Hepatic stellate cell (primary cell): ENCODE measurements at places on chromosomes 3 and 15.
A peak's percentile ranks its signal among the peaks of the same experiment; 100 is the strongest.

DNA sequence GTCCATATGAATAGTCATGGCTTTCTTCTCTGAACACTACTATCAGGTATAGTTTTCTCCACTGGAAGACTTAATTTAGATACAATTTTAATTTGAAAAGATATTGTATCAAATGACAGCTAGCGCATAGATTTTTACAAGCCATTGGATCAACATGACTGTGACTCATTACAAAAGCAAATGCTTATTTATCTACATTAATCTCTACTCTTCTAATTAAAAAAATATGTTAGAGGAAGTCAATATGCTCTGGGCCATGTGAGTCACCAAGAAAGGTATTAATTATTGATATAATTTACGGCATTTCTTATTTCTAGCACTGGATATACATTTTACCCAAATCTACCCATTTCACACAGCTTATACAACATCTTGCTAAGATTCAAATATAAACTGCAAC is 800.3 kb upstream of the GBE1 start:
- no peak for DNase-seq

DNA sequence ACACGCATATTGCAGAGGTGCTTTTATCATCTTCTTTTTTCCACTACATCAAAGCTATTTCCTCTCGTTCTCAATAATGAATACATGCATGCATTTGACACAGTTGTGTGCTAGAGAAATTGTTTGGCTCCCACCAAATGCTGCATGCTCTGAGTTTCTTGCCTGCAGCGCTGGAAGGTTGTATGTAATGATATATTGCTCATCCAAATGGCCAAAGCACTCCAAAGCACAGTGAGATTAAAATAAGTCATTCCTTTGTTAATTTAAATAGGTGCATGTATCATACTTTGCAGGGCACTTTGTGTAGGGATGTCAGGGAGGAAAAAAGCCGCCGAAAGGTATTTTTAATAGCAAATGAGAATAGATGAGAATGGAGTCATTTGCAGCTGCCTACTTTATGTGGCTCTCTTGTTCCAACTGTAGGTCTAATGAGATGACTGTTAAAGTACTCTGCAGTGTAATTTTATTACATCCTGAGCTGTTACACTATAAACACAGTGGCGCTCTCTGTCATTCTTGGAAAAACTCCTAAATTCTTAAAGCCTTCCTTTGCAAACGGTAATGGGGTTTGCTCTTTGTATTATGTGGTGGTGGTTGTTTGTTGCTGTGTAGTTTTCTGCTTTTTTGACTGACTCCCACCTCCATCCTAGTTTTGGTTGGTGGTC is 56.9 kb upstream of the SKOR1 start:
- no peak for DNase-seq

DNA sequence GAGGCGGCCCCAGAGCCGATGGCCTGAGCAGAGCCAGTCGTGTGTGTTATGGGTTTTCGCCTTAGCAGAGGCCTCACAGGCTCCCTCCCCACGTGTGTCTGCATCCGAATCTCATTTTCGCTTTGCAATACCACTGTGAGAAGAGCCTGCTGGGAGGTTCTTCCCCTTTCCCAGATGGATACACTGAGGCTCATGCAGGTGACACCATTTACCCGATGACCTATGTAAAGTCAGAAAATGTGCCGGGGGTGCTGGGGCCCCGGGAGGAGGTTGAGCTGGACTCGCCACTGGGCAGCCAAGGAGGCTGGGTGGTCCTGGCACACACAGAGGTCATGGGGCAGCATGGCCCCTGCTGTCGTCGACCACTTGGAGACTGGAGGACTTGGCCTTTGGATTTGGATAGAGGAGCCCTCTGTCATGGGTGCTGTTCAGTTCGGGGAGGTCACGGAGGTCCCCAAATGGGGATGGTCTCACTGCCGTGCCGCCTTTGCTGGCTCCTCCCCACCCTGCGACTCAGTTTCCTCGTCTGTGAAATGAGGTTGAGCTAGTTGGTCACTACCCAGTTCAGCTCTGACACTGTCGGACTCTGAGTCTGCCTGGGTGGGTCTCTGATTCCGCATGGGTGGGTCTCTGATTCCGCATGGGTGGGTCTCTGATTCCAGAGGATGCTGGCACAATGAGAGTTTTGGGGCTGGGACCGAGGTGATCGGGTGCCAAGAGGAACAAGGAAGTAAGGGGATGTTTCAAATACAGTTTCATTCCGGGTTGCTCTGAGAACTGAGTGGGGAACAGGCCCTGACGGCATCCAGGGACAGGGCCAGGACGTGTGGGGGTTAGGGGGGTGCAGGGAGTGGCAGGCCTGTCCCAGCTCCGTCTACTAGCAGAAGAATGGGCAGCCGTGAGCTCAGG is 23.2 kb upstream of the MUC4 start:
- DNase-seq = no peak

- no peak for DNase-seq
Measured at GRCh38 chr15:73079565-73079964, 27.3 kb downstream of the NEO1 start.

GRCh38 chr15:92073044-92073785 is 219.7 kb downstream of the SLCO3A1 start:
- no peak for DNase-seq

DNA sequence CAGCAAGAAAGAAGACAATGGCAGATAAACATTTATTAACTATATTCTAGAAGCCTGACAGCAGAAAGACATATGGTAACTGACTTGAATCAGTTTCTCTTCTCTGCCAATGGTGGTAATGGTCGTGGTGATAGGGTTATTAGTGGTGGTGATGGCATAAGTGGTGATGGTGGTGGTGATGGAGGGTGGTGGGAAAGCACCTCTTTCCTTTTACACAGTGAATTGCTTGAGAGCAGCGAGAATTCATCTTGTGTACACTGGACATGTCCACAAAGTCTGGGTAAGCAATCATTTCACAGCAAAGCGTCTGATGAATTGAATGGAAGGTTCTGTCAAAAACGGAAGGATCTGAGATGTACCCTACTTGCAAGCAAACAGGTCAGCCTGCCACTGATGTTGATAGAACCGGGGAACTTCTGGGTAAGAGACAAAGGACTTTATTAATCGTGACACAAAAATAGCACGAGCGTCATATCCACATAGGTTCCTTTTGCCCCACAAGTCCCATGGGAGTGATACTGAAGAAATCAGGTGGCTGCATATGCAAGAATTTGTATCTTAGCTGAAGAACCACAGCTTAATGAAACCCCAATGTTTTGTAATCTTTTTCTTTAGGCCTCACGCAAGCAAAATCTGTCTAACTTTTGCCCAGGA is 23.5 kb upstream of the TBC1D5 start:
- DNase-seq = no peak

DNA sequence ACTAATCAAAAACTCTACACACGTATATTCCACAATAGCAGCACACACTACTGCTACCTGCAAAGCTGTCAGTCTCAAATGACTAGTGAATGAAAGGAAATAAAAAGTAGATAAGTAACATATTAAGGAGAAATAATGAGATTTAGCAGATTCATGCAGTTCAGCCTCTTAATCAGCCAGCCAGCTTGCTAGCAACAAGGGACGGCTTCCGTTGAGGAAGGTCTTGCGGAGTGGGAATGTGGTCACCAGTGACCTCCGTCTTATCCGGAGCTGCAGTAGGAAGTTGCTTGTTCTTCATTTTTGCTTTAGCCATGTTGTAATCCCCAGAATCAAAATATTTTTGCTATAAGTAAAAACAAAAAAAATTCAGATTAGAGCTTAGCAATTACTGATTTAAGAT is 17.1 kb downstream of the ARPP19 start:
- DNase-seq = no peak

DNA sequence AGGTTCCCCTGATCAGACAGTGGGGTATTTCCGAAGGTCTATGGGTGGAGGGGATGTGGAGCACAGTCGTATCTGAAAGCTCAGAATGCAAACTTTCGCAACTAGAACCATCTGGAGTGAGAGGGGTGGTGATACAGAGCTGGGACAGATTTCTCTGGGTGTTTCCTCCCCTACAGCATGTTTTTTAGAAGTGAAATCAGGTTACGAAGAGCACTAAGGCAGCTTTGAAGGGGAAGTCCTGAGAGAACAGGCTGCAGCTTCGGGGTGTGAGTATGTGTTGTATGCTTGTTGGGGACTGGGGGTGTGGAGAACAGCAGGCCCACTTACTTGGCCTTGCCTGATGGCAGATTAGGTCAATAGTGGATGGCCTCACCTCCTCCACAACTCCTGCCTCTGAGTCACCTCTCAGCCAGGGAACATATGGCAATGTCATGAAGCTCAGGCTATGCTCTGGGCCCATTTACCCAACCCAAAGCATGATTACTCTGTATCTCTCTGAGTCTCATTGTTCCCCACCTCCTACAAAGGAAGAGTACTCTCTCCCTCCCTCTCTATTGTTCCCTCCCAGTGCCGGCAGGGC is 107.2 kb upstream of the RASGRP1 start:
- no peak for DNase-seq

GRCh38 chr3:182746959-182747358 is 46.3 kb upstream of the ATP11B start:
- DNase-seq = no peak

DNA sequence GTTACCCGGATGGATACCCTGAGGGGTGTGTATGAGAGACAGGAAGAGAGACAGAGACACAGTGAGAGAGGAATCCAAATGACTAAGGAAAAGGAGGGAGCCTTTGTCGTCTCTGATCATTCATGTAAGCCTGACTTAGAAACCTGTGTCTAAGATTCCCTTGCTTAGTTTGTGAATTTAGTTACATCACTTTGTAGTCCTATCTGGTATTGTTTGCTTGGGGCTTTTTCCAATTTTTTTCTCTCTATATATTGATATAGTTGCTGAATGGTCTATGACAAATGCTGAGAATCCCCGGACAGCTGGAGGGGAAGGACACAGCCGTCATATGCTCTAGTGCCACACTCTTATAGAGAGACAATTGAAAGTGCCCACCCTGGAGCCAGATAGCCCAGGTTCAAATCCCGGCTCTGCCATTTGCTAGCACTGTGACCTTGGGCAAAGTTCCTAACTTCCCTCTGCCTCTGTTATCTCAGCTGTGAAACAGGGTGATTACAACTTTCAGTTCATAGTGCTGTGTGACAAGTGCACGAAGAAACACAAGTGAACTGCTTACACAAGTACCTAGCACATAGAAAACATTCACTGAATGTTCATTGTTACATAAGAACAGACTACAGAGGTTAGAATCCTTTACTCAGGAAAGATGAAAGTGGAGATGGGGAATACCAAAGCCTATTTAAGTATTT is 6.0 kb downstream of the SLC24A5 start:
- no peak for DNase-seq

- DNase-seq = no peak
Measured at GRCh38 chr15:77335298-77335697, 84.6 kb downstream of the PEAK1 start.

DNA sequence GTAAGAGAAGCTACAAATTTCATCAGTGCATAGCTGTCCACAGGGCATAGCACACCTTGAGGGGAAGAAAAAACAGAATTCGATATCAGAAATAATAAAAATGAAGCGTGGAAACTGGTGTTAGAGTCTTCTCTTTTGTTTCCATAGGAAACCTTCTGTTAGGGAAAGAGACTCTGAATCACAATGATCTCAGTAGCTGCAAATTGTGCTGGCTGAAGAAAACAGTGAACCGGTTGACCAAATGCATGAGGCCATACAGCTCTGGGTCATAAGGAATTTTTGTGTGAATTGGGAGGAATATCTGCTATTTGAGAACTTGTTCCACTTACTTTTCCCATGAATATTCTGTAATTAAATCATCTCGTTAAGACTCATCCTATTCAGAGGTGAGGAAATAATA is 580.2 kb upstream of the NECTIN3 start:
- DNase-seq = no peak

DNA sequence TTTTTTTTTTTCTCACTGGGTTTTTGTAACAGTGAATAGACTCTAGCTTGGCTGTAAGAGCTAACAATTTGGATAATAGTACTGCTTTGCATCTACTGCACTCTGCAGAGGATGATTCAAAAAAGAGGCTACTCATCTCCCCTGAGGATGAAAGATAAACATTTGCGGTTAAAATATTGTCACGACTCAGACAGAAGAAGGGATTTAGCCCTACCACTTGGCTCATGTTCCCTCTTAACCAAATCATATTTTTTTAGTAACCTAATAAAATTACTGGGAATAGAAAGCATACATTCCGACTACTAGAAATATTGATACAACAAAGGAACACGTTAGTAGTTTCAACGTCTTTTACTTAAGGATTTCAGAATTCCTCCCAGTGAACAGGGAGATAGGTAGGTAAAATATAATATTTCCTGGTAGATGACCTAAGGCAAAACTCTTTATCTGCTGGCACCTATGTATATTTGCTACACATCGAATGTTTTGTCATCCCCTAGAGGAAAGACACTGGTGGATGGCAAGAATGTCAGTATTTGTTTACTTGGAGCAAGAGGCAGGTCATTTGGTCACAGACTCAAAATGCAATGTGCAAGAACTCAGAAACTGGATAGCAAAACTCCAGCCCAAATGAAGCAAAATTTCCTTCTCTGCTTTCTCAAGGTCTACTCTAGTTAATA is 110.8 kb downstream of the GREM1 start:
- DNase-seq = peak; percentile 61

DNA sequence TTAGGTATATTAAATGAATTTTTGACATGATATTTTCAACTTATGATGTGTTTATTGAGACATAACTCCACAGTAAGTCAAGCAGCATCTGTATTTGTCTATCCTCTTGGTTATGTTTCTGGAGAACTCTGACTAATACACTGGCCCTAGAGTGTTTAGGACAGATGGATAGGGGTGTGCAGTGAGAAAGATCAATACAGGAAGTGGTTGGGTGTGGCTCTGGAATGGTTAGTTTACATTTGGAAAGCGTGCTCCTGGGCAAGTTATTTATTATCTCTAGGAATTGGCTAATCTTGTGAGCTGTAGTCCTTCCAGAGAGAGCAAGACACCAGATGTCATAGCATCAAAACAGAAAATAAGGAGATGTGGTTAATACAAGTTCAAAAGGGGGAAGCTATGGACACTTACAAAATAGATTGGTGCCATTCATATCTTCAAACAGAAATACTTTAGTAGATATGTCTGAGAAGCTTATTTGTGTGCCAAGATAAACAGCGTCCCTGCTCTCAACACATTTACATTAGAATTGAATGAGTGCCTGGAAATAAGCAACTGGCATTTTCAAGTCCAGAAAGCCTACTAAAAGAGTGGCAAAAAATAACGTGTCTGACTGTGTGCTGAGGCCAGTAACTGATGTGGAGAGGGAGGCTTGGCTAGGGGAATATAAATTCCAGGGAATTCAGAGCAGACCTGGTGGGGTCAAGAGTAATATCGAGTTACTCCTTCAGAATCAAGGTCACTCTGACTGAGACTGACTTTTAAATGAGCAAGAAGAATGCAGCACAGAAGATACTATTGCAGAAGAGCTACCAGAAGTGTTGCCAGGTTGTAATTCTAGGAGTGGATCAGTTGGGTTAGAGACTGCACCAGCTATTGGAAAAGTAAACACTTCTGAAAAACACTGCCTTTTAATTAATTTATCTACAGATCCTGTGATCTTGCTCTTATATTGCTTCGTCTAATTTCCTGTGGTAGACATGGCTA is 33.4 kb upstream of the PLAAT1 start:
- DNase-seq = no peak

- no peak for DNase-seq
Measured at GRCh38 chr3:181358562-181358961, 353.2 kb upstream of the SOX2 start.
